A549 treated with DMSO at 1 μM for 4 hours (cell line): ENCODE measurements at places on chromosomes 13 and 19. TPM values are rescaled to one million over a fixed set of nuclear protein-coding genes. Genes with fewer than 3 reads are reported as not detected.

KIR2DL3 gene
- total RNA-seq = not detected in 5 replicates

MYO1F gene
- total RNA-seq = 0.22 to 0.35 TPM (median 0.28 TPM) in 5 replicates

ZNF418 gene
- total RNA-seq = 1.0 to 1.7 TPM (median 1.3 TPM) in 5 replicates

CGB3 gene
- total RNA-seq = 0.14 to 0.47 TPM (median 0.38 TPM) in 4 of 5 replicates, not detected in the other

KIR2DL4 gene
- not detected in 5 replicates for total RNA-seq

C13orf42 gene
- total RNA-seq = not detected in 5 replicates
